Transverse colon (tissue), 4 donors: ENCODE measurements at places on chromosomes 5 and 9. TPM values are rescaled to one million over a fixed set of nuclear protein-coding genes. Genes with fewer than 3 reads are reported as not detected.

The CTSL gene
- total RNA-seq: 77.0 TPM

The PLPPR1 gene
- not detected for total RNA-seq

DNA sequence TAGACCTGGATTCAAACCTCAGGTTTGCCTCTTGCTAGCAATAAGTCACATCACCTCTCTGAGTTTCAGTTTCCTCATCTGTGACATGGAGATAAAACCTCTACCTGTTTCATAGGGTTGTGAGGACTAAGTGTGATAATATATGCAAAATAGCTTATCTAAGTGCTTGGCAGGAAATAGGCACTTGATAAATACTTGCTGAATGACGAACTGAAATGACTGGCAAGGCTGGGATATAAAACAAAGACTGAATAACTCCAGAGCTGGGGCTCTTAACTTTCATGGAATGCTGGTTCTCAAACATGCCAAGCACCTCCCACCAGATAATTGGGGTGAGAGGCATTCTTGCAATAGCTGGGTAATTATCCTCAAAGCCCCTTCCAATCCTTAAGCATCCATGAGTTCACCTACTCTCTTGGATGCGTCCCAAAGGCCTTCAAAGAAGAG, 87.6 kb downstream of the ADRB2 start:
- no peaks in the 10 kb centered on the region for H3K36me3 ChIP-seq
- no peak overlapping the region for H3K27ac ChIP-seq
- DNase-seq: no peak
- peaks cover 21% of the 10 kb centered on the region for H3K4me1 ChIP-seq

The TAF11L2 gene
- not detected for total RNA-seq

GRCh38 chr5:2149195-2149539, 266.4 kb upstream of the IRX4 start:
- DNase-seq: no peak
- H3K4me3 ChIP-seq: no peak overlapping the region
- H3K27me3 ChIP-seq: no peaks in the 10 kb centered on the region
- H3K4me1 ChIP-seq: no peaks in the 10 kb centered on the region
- H3K27ac ChIP-seq: no peak overlapping the region

DNA sequence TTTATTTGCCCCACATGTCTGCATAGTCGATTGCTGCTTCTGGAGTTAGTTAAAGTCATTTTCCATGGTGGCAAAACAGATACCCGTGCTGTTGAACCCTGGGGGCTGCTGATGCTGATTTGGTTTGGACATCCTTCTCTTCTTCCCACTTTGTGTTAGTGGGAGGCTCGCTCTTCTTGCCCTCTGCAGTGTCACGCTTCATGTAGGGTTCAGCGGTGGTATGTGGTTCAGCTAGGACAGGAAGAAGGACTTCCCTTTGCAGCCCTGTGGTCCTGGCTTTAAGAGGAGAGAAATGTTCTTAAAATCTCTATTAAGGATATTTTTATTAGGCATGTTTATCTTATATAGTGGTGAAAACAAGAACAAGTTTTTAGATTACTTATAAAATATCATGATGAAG, 36.2 kb downstream of the SLC36A1 start:
- no peaks in the 10 kb centered on the region for H3K36me3 ChIP-seq
- DNase-seq: no peak
- H3K4me3 ChIP-seq: no peak overlapping the region
- no peak overlapping the region for H3K27ac ChIP-seq
- peaks cover 12% of the 10 kb centered on the region for H3K4me1 ChIP-seq

The SHC3 gene
- total RNA-seq: 4.1 TPM

- H3K27me3 ChIP-seq: no peaks in the 10 kb centered on the region
- no peak overlapping the region for H3K4me3 ChIP-seq
- no peak overlapping the region for H3K27ac ChIP-seq
- DNase-seq: no peak
- no peaks in the 10 kb centered on the region for H3K36me3 ChIP-seq
Observed at GRCh38 chr5:163531272-163531671, 25.9 kb downstream of the MAT2B start.

DNA sequence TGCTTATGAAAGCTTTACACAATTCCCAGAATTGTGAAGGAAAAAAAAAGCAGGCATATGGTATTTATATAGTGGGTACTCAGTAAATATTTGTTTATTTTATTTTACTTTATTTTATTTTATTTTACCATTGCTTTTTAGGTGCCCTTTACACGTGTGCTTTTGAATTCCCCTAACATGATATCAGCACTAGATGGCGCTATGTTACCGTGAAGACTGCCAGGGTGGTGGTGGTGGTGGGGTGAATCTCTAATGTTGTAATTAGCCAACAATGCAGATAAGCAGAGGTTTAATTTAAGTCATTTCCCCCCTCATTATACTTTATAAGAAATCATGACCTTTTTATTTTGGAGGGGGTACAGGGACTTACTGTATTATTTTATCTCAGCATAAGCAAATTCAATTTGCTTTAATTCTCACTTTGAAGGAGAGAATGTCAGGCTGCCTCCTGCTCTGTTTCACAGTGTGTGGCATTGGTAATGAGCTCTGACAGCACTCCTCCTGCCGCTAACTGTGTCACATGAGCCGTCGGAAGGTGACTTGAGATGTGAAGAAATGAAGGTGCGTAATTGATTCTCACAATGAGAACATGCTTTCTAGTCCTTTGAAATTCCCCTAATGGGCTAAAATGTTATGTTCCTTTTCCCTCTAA, 165.6 kb downstream of the YTHDC2 start:
- H3K4me1 ChIP-seq: no peaks in the 10 kb centered on the region
- peak; percentile 9 for DNase-seq
- H3K27me3 ChIP-seq: no peaks in the 10 kb centered on the region
- no peaks in the 10 kb centered on the region for H3K36me3 ChIP-seq

The FOXD4L5 gene
- not detected for total RNA-seq

GRCh38 chr5:153896701-153897100, 142.0 kb downstream of the FAM114A2 start:
- no peak for DNase-seq
- no peak overlapping the region for H3K27ac ChIP-seq
- no peaks in the 10 kb centered on the region for H3K27me3 ChIP-seq
- H3K4me1 ChIP-seq: no peaks in the 10 kb centered on the region
- H3K36me3 ChIP-seq: no peaks in the 10 kb centered on the region
- H3K4me3 ChIP-seq: no peak overlapping the region

- peak; percentile 53 for DNase-seq
- no peaks in the 10 kb centered on the region for H3K36me3 ChIP-seq
- H3K27me3 ChIP-seq: no peaks in the 10 kb centered on the region
- no peak overlapping the region for H3K4me3 ChIP-seq
- no peaks in the 10 kb centered on the region for H3K4me1 ChIP-seq
Observed at GRCh38 chr5:91225848-91226686, 157.1 kb downstream of the ARRDC3 start.

DNA sequence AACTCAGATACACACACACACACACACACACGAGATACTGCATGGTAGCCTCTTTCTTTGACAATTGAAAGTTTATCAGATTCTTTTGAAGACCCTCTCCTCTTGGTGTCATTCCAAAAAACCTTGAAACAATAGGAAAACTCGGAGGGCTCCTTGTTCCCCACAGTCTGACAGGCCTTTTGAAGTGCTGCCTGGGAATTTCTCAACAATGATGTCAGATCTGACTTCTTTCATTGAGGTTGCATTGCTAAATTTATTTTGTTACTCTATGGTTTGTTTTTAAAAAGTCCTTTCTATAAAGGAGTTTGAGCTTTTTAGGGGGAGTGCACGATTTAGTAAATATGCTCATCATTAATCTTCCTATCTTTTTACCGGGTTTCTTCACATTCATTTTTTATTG, 583.9 kb downstream of the SEMA5A start:
- H3K4me1 ChIP-seq: no peaks in the 10 kb centered on the region
- no peaks in the 10 kb centered on the region for H3K27me3 ChIP-seq
- no peaks in the 10 kb centered on the region for H3K36me3 ChIP-seq
- no peak for DNase-seq
- H3K4me3 ChIP-seq: no peak overlapping the region
- H3K27ac ChIP-seq: no peak overlapping the region

The PTGR1 gene
- 74.3 TPM for total RNA-seq

DNA sequence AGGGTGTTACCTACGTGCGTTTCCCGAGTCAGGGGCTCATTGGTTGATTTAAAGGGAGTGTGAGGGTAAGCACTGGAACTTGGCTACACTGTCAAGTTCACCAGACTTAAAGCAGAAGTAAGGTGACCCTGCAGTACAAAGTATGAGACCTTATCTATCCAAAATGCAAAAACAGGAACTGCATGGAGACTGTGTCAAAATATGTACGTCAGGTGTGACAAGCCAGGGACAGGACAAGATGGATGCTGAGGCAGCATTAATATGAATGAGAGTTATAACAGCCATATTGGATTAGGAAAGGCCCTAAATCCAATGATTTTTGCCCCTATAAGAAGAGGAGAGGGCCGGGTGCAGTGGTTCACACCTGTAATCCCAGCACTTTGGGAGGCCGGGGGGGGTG, 15.4 kb upstream of the SUSD3 start:
- no peak for DNase-seq
- H3K27me3 ChIP-seq: no peaks in the 10 kb centered on the region
- no peaks in the 10 kb centered on the region for H3K4me1 ChIP-seq
- H3K4me3 ChIP-seq: no peak overlapping the region
